ENCODE measurements at places on chromosomes 2 and 18.

GRCh38 chr2:185796758-185797157 lies 58.2 kb downstream of the FSIP2 start:
- DNase-seq: no peak

GRCh38 chr2:63591566-63592175 lies 2.9 kb downstream of the MDH1 start:
- no peak for DNase-seq

- DNase-seq: no peak
These were observed 179.0 kb upstream of the SLC39A10 start for GRCh38 chr2:195477996-195478382.

- no peak for DNase-seq
These were observed 27.1 kb downstream of the SH2D6 start for GRCh38 chr2:85445316-85446295.

GRCh38 chr18:55779691-55780585 lies 191.9 kb upstream of the TCF4 start:
- DNase-seq: no peak

GRCh38 chr18:78406743-78407465 lies 572.7 kb upstream of the SALL3 start:
- no peak for DNase-seq

- DNase-seq: no peak
These were observed 418.8 kb upstream of the HNRNPA3 start for GRCh38 chr2:176793792-176794191.

- no peak for DNase-seq
These were observed 464.4 kb downstream of the PTPRM start for GRCh38 chr18:8031496-8031895.
